ENCODE measurements at places on chromosomes 2 and 18.

DNA sequence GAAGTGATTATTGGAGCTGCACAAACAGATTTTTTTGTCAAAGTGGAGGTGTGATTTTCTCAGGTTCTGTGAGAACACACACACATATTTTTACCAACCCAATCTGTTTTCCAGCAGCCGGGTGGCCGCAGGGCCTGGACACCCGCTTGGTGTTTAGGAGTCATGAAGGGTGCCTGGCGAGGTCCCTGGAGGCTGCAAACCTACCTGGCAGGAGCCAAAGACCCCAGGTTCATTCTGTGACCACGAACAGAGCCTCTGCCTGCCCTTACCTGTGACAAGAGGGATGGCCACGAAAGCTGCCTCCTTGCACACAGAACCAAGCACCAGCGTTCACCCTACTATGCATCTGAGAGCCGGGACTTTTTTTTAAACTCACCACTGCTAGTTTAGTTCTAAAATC, 64.3 kb upstream of the ID2 start:
- DNase-seq, result no peak

DNA sequence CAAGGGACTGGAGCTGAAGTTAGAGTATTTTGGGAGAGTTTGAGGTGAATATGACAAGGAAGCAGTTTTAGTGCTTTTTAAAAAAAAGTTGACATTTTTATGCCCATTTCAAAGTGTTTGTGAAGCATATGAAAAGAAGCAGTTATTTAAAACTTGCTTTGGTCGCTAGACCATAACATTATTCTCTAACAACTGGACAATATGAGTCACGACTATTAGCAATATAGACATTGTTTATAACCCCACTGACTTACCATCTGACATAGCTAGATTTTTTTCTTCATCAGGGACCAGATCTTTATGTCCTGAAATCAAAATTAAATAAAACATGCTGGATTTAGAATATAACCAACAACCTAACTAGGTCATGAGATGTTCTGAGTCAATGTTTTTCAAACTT, 22.6 kb upstream of the DYTN start:
- no peak for DNase-seq

DNA sequence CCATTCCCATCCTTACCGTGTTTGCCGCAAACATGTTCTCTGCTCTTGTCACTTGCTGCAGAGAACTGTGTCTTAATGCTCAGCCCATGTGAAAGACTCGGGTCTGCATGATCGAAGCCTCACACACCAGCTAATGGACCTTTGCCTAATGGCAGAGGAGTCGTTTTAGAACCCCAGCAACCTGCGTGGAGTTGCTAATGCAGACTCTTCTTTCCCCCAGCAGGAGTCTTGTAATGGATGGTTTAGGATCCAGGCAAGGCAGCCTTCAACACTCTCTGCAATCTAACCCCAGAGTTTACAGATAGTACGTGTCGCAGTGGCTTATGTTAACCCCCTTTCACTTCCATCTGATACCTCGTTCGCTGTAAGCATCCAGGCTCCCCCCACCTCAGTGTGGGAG, 316.4 kb downstream of the AGAP1 start:
- DNase-seq, result no peak

DNA sequence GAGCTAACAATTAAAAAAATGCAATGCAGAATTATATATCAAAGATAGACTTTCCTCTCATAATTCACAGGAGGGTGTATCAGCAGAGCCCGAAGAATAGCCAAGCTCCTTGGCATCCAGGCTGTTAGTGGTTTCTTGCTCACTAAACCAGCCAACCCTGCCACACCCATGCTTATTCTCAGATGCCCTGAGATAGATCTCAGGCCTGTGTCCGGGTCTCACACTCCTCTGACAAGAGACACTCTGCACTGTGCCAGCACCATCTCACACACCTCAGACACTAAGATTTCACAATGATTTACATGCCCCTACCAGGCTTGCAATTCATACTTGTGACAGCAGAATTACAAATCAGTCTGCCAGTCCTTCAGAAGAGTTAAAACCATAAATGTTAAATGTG, 64.5 kb downstream of the OSBPL1A start:
- DNase-seq, result no peak
